CD8-positive, alpha-beta memory T cell (primary cell): ENCODE measurements at places on chromosomes 1 and 21. TPM values are rescaled to one million over a fixed set of nuclear protein-coding genes. Genes with fewer than 3 reads are reported as not detected.

The GJB3 gene
- total RNA-seq = not detected

The GIPC2 gene
- total RNA-seq = 0.24 TPM

The TP73 gene
- 0.49 TPM for total RNA-seq

The SYPL2 gene
- total RNA-seq = not detected

The GJA8 gene
- total RNA-seq = not detected

The KIFAP3 gene
- total RNA-seq = 23.8 TPM

The CCDC185 gene
- total RNA-seq = not detected

The PLPPR5 gene
- total RNA-seq = not detected

The LORICRIN gene
- total RNA-seq = not detected

GRCh38 chr1:36304521-36304920, 1.6 kb upstream of the SH3D21 start:
- DNase-seq = no peak

DNA sequence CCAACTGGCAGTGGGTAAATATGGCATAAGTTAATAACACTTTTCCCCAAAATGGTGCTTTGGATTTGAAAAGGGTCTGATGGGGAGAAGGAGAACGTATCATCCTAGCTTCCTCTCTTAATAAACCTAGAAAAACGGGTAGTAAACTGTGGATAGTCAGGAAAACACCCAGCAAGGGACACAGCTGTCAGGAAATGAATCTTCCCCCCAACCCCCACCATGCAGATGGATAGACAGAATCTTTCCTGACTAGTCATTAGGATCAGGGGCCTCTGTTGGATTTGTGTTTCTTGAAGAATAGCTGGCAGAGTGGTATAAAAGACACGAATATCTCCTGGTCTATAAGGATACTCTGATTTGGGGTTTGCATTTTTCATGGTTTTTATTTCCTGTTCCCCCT, 22.5 kb upstream of the LAX1 start:
- DNase-seq = no peak

- no peak for DNase-seq
Measured at GRCh38 chr1:170680428-170680827, 16.5 kb downstream of the PRRX1 start.

GRCh38 chr1:213366141-213366831, 315.2 kb downstream of the RPS6KC1 start:
- DNase-seq = no peak

DNA sequence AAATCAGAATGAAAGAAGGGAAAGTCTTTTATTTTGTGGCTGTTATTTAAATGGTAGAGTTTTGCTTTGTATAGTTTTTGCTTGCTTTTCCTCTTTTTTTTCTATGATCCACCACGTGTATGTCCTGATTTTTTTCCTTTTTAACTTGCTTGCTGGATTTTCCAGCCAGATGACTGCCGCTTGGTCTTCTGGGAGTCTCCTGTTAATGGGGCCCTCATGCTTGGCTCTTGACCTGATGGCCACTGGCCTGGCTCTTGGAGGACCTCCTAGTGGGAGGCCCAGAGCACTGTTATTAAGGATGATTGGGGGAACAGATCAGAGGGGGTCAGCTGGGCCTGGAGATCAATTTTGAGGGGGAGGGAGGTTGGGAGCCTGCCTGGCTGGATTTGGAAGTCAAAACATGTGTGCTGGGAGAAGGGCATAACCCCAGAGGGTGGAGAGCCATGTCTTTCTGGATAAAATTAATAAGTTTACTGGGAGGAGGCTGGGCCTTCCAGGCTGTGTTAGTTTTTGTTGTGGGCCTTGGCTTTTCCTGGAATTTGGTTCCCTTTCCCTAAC, 1.2 kb downstream of the FGGY start:
- DNase-seq = no peak

- no peak for DNase-seq
Measured at GRCh38 chr1:227903614-227904501, 43.9 kb downstream of the WNT9A start.

DNA sequence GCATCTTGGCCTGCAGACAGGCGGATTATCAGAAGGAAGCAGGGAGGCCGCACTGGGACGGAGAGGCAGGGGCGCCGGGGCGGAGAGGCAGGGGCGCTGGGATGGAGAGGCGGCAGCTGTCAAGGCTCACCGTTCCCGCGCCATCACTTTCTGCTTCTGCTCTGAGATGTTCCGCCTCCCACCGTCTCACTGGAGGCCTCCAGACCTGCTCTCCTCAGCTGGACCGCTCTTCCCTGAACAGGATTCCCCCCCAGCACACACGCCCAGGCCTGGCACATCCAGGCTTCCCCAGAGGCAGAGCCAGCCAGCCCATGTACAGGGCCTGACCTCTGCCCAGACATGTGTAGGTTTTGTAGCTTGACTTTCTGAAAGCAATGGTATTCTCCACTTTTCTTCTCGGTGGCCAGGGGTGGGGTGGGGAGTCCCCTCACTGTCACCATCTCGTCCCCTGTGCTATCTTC, 84.1 kb downstream of the RIPK4 start:
- no peak for DNase-seq

GRCh38 chr1:212440419-212440818, 7.7 kb downstream of the NENF start:
- DNase-seq = no peak

GRCh38 chr1:37113285-37113997, 79.1 kb upstream of the GRIK3 start:
- no peak for DNase-seq

DNA sequence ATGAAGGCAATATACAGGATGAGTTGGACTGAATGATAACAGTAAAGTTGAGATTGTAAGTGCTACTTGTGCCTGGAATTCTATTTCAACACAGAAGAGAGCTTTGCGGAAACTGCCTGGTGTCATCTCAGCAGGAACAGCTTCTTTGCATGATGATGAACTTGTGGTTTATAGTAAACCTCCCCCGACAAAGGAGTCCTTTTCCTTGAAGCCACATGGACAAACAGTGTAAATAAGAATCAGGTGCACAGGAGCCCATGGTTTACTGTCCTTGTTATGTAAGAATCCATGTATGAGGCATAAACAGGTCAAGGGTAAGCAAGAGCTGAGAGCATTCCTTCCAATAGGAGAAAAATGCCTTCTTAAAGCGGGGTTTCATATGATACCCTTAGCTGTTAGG, 66.2 kb downstream of the PCNX2 start:
- no peak for DNase-seq

GRCh38 chr1:56081173-56081572, 498.2 kb downstream of the PLPP3 start:
- no peak for DNase-seq

- no peak for DNase-seq
Measured at GRCh38 chr1:180997843-180998504, 24.7 kb downstream of the STX6 start.

DNA sequence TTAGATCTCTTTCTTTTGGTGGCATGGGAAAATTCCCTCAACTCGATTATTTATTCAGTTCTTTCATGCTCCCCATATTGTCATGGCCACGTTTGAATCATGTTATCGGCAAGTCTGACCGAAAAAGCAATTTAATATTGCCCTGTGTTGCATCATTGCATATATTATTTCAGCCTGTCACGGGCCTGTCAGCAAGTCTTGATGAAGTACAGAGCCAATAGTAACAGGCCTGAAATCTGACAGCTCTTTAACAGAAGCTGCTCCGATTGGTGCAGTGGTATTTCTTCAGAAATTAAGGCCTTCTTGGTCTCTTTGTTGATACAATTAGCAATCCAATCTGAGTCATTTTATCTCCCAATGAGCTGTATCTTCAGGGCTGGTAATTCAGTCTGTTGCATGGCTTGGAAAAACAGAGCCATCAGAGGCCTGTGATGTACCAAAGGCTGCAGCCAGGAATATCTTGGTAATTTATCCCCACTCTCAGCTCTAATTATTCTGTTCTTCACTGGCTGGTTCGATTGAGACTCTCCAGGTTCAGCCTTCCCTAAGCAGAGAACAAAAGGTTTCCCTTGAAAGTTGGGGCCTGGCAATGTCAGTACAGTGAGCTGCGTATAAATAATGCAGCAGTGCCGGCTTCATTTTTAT, 149.5 kb downstream of the FGGY start:
- no peak for DNase-seq

DNA sequence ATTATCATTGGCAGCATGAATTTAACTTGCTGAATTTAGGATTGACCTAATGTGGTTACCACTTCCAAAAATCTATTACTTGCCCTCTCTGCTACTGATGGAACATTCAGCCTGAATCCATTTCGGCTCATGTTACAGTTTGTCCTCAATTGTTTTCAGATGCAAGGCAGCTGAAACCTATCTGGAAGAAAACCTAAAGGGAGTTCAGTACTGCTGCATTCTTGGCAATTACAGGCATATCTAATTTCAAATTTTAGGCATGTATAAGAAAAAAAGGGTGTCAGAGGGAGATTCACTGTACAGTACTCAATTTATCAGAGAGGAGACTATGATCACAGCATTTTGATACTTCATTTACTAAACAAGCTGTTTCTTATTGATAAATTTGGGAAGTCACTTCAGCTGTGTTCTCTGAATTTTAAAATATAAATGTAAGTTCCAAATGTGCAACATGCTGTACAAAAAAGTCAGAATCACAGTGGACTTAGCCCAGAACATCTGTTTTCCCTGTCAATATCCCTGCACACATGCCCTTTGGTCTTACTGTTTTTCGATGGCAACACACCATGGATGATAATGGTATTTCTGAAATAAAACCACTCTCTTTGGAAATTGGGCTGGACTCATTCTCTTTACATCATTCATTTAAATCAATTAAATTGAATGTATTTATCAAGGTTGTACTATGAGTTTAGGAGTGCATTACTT, 651.6 kb upstream of the ADGRL4 start:
- no peak for DNase-seq

- no peak for DNase-seq
Measured at GRCh38 chr1:225823811-225824261, 13.9 kb downstream of the EPHX1 start.

GRCh38 chr1:94048413-94049164, 72.4 kb downstream of the ABCA4 start:
- DNase-seq = no peak

- DNase-seq = no peak
Measured at GRCh38 chr1:118323246-118323645, 138.2 kb upstream of the SPAG17 start.

DNA sequence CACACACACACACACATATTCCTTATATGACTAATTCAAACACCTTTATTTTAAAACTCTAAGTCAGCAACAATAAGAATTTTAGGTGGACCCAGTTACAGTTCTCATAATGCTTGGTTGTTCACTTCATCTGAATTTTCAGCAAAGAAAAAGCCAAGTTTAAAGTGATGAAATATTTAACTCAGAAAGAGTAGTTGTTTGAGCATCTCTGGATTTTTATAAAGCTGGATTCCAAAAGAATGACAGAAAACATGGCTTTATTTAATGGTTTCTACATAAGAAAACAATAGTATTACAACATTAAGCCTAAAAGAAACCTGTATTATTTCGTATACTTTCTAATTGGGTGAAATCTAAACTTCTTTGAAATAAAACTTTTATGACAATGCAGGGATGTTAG, 54.2 kb upstream of the ADAMTS5 start:
- no peak for DNase-seq

GRCh38 chr1:198519639-198520501, 20.6 kb downstream of the ATP6V1G3 start:
- DNase-seq = no peak

GRCh38 chr1:230509281-230509977, 83.3 kb upstream of the PGBD5 start:
- no peak for DNase-seq
